Stimulated activated CD4-positive, alpha-beta T cell treated with anti-CD3 and anti-CD28 coated beads, Interleukin-1b, Interleukin-23, amount 100 ng/mL, for 24 hours (primary cell): ENCODE measurements at places on chromosomes 11 and 22.

DNA sequence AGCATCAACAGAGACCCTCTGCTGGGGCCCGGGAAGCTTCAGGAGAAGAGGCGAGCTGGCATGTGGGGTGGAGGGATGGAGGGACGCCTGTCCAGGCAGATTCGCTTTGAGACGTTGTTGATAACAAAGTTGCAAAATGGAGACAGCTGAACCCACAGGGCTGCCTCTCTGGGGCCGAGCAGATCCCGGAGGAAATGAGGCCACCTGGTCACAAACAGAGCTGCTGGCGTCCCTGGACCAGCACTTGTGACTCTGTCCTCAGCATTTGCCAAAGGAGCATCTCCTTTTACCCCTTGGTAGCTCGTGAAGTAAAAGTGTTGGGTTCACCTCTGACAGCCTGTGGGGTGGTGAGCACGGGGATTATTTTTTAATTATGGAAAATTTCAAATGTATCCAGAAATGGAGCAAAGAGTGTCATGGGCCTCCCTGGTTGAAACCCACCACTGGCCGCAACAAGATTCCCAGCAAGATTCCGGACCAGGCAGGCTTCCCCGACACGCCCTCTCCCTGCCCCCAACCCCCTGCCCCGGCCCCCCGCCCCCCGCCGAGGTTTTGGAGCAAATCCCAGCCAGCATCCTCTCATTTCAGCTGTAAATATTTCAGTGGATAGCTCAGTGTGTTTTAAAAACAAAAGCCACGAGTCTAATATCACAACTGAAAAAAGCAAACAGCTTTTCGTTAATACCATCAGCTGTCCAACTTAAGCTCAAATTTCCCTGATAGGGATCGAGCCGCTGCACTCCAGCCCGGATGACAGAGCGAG, 20.3 kb downstream of the GRAMD4 start:
- no peak for DNase-seq

- no peak for DNase-seq
Observed at GRCh38 chr11:12182302-12182675, 71.9 kb downstream of the MICAL2 start.

GRCh38 chr11:849951-850774, 7.5 kb downstream of the TSPAN4 start:
- DNase-seq = no peak

DNA sequence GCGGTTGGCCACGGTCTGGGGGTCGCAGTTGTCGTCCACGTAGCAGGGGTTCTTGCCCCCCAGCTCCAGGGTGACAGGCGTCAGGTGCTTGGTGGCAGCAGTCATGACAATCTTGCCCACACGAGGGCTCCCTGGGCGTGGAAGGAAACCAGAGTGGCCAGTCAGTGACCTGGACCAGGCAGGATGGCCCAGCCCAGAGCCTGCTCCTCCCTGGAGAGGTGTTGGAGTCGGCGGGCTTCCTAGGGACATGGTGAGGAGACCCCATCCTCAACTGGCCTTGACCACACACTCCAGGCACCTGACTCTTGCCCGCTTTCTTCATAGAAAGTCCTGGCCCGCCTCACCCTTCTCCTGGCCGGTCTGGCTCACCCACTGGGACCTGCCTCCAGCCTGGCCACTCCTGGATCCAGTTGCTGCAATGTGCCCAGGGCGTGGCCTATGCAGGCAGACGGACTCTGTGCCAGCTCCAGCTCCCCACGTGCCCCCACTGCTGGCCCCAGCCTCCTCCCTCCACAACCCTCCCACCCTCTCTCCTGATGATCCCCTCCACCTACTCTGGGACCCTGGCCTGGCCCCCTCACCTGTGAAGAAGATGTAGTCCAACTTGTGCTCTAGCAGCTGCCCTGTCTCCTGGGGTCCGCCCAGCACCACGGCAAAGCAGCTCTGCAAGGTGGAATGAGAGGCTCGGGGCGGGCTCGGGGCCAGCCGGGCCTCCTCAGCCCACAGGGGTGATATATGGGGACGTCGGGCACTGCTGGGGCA, 8.7 kb downstream of the ALDH3B2 start:
- DNase-seq = no peak

GRCh38 chr11:12243911-12244550, 133.3 kb upstream of the PARVA start:
- no peak for DNase-seq

GRCh38 chr11:83222499-83222898, 29.0 kb downstream of the ANKRD42 start:
- DNase-seq = no peak

DNA sequence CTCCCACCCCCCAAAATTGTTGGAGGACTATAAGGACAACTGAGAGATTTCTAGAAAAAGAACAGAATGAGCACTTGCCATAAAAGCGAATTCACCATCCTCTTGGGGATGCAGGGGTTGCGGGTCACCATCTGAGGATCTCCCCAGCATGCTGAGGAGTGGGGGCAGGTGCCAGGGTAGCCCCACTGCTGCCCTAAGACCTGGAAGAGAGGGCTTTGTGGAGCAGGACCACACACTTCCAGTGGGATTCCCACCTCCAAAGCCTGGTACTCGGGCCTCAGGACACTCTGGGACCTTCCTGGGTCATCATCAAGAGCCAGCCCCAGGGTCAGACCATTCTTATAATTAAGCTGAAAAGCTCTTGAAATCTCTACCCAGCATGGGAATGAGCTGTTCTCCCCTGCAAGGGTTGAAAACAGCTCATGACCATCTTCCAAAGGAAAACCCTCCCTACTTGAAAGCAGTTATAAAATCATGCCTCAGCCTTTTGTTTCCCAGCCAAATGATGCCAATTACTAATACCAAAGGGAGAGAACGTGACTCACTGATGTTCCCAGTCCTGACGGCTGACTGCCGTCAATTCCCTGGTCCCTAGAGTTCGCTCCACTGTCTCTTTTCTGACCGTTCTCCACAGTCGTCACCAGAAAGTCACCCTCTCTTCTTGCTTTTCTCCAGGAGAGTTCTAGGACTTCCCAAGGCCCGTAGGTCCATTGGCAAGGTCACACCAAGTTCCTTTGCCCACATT, 76.8 kb upstream of the CREB3L1 start:
- DNase-seq = no peak

DNA sequence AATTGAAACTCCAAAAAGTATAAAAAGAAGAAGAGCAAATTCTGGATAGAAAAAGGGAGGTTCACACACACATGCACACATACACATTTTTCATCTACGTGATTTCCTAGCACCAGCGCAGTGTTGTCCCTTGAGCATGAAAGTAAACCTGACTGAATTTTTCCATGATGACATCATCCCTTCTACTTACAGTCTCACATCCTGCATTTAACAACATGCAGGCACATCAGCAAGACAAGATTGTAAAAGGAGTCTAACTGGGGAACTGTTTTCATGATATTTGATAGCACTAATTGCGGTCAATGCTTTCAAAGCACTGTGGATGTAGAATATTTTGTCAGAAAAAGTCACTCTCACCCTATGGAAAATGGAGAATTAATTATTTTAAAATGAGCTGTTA, 36.6 kb downstream of the GAS2 start:
- no peak for DNase-seq

DNA sequence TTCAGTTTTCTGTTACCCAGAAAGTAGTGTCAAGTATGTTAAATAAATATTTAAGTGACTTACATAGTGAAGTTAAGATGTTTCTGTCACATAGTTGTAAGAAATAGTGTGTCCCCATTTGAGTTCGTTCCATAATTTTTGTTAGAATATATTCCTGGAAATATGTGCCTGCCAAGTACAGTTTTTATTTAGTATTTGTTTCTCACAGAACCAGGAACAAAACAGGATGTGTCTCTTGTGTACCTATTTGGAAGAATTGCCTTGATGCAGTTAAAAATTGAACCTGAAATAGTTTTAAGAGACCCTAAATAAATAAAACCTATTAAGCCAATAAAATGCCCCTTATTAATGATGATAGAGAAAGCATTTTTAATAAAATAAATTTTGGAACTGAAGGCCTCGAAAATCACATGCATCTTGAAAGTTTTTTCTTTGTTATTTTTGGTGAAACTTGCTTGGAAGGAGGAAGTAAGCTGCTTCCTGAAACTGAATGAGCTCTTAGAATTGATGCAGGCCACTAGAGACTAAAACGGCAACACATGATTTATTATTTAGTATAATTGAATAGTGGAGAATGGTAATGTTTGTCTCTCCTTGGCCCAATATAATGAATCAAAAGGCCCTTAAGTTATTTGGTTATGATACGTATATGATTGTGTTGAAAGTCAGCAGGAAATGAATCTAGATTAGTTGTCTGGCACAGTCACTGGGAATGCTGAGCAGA, 55.9 kb downstream of the SWAP70 start:
- DNase-seq = no peak

- peak; percentile 72 for DNase-seq
Observed at GRCh38 chr22:21982338-21982965, at the start of gene TOP3B. TOP3B (minus strand) TSS chr22:21982787; CDS start chr22:21975709, 7,078 bp downstream.

- DNase-seq = no peak
Observed at GRCh38 chr11:26828288-26828687, 106.4 kb upstream of the SLC5A12 start.

GRCh38 chr11:108097179-108097578, 24.2 kb upstream of the ACAT1 start:
- no peak for DNase-seq

GRCh38 chr22:47626428-47627390, 864.3 kb downstream of the TBC1D22A start:
- DNase-seq = no peak

DNA sequence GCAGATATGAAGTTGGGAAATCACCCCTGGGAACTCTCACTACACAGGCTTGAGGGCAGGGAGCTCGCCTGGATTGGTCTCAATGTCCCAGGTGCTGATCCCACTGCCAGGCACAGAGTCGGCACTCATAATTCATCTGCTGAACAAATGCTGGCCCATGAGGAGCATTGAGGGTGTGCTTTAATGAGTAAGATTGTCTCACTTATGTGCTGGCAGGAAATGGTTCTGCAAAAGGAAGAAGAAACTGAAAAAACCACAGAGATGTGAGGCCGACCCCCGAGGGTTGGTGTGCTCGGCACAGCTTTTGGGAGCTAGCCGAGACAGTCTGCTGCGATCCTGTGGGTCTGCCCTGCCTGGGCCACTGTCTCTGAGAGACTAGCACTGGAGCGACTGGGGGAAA, 9.4 kb downstream of the PLAAT2 start:
- no peak for DNase-seq

DNA sequence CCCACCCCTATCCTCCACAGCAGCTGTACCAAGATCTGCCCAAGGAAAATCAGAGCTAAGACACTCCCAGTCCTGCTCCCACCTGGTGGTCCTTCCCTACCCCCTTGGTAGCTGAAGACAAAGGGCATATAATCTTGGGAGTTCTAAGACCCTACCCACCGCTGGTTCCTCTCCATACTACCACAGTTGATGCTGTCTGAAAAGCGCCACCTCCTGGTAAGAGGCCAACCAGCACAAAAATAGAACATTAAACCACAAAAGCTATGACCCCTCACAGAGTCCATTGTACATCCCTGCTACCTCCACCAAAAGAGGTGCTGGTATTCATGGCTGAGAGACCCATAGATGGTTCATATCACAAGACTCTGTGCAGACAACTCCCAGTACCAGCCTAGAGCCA, 161.5 kb upstream of the ARHGAP42 start:
- no peak for DNase-seq

GRCh38 chr11:3904228-3904627, 48.8 kb downstream of the STIM1 start:
- no peak for DNase-seq

- DNase-seq = no peak
Observed at GRCh38 chr11:111520560-111520959, 6.0 kb downstream of the HOATZ start.

DNA sequence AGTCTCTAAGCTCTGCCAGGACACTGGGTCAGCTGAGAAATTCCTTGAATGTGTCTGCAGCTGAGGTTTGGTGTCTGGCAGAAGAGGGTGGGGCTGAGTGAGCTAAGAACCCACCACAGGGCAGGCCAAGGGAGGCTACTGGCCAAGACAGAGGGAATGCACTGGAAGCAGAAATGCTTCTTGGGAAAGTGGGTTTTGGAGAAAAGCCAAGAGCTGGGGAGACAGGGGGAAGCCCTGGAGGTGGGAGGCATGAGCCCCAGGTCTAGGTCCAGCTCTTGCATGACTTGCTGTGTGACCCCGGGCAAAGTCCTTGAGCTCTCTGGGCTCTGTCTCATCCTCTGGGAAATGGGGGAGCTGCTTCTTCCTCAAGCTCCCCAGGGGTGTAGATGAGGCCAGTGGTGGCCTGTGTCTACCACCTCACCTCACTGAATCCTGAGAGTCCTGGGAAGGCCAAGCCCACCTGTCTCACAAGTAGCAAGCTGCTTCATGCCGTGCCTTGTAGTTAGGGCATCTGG, 2.3 kb downstream of the MMP11 start:
- DNase-seq = no peak

GRCh38 chr22:37953062-37953436, 352 bp downstream of the C22orf23 start:
- no peak for DNase-seq

GRCh38 chr11:83473743-83474142, 187.6 kb upstream of the CCDC90B start:
- DNase-seq = no peak

- DNase-seq = no peak
Observed at GRCh38 chr11:36371181-36371580, 75.1 kb downstream of the PRR5L start.
